Amniotic epithelial cell (primary cell): ENCODE measurements at places on chromosomes 6 and 20.

GRCh38 chr6:11374036-11375010 lies 141.9 kb upstream of the NEDD9 start:
- no peak for DNase-seq

- no peak for DNase-seq
Measured at GRCh38 chr6:92559611-92560010, 859.7 kb downstream of the EPHA7 start.

- no peak for DNase-seq
Measured at GRCh38 chr20:4029505-4030467, 14.4 kb upstream of the RNF24 start.

- DNase-seq = peak; percentile 26
Measured at GRCh38 chr6:5214570-5215052, 46.1 kb downstream of the LYRM4 start.

DNA sequence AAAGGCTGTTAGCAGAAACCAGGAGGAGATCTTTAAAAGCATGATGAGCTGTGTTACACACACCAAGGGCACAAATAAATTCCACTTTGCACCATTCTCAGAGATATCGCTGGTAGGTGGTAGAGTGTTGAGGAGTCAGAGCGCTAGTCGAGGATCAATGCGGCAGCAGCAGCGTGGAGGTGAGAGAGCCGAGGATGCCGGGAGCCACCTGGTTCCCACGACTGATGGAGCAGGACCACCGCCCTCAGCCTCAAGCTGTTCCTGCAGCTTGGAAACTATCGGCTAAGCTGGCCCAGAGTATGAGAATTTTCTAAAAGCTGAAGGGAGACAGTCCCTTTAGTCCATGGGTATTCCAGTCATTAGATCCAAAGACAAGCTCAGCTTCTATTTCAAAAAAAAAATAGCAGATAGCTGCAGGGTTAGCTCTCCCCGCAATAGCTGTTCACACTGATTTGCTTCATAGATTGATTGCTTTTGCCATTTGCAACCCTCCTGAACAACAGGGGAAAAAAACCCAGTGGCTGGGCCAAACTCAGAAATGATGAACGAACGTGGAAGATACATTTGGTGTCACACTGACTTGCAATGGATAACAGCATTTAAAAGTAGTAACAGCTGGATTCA lies 106.2 kb downstream of the LCA5 start:
- DNase-seq = no peak

GRCh38 chr6:156167016-156167624 lies 610.1 kb upstream of the ARID1B start:
- DNase-seq = no peak

GRCh38 chr20:973785-974194 lies 28.3 kb downstream of the RSPO4 start:
- peak; percentile 46 for DNase-seq

- DNase-seq = no peak
Measured at GRCh38 chr6:39057251-39058155, 8.9 kb downstream of the GLP1R start.

GRCh38 chr6:165641672-165642156 lies 21.3 kb downstream of the PDE10A start:
- no peak for DNase-seq

DNA sequence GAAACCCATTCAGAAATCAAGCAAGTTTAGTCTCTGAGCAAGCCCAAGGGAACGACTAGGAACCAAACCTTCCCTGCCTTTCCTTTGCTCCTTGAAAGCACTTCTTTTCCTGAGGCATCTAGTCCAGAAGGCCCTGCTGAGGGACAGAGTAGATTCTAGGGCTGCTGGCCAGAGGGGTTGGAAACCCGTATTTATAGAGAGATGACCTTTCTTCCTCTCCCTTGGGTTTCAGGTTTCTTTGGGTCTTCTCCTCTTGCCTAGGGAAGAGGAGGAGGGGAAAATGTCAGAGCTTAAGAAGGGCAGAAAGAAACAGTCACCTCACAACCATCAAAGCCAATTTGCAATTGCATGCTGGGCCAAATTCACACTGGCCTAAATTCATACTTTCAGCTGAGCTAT lies 5.8 kb downstream of the APOBEC2 start:
- no peak for DNase-seq

DNA sequence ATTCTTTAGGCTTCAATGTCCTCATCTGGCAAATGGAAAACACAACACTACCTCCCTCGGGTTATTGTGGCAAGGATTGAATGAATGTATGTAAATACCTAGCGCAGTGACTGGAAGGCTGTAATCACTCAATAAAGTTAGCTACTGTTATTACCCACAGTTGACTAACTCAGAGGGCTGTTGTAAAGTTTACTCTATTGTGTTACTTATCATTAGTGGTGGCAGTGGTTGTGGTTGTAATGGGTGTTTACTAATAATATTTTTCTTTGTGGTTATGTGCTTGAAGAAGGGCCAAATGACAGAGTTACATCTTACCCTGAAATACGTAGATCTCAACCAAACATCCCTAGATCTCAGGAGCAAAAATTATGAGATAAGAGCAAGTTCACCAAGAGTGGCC lies 42.0 kb upstream of the PXDC1 start:
- peak; percentile 76 for DNase-seq

DNA sequence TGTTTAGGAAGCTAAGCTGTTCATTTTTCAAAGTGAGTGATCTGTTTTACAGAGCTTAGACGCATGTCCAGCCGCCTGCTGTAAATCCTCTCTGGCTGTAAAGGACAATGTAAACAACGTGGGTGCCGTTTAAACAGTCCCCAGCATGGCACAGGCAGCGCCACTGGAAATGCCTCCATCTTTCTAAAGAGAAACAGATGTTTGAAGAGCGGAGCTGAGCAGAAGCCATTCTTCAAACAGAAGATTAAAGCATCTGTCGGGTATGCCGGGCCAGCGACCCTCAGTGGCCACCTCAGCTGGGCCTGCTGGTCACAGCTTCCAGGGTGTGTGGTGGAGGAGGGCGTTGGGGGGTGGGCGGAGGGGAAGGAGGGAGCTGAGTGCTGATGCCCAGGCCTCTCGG lies 138.6 kb downstream of the ERMARD start:
- no peak for DNase-seq

DNA sequence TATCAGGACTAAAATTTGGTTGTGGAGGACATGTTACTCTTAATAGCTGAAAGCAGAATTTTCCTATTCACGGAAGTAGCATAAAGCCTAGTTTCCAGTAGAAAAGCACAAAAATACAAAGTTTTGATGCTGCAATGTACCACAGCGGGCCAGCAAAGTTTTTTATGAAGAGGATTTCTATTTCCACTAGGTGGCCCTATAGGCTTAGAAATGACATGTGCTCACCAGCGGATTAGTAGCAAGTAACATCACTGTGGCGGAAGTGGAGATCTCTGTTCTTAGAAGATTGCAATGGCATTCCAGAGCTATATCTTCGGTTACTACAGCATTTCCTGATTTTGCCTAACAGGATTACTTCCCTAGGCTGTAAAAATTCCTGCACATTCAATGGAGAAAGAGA lies 1219.0 kb upstream of the EYS start:
- DNase-seq = peak; percentile 3

GRCh38 chr6:67653561-67653960 lies 981.5 kb upstream of the ADGRB3 start:
- DNase-seq = no peak

DNA sequence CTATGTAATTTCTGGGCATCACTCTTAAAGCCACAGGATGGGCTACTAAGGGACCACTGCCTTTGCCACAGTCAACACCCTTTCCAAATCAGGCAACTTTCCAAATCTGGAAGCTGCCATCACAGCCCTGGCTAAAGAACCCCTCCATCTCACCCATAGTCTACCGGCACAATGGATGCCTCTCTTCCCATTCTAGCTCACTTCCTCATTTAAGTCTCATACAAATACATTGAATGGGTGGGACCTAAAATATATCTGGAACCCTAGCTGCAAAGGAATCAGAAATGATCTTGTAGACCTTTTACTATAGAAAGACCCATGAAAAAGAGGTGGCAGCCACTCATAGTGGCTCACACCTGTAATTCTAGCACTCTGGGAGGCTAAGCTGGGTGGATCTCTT lies 3.3 kb upstream of the TREML4 start:
- no peak for DNase-seq

DNA sequence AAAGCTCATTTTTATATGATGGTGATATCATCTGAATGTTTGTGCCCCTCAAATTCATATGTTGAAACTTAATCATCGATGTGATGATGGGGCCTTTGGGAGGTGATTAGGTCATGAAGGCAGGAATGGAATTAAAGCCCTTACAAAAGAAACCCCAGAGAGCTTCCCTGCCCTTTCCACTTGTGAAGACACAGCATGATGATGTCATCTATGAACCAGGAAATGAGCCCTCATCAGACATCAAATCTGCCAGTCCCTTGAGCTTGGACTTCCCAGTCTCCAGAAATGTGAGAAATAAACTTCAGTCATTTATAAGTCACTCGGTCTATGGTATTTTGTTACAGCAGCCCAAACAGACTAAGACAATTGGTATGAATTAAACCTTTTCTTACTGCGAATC lies 153.1 kb downstream of the MYB start:
- DNase-seq = peak; percentile 52

GRCh38 chr6:80437221-80437620 lies 330.8 kb downstream of the BCKDHB start:
- peak; percentile 25 for DNase-seq

GRCh38 chr6:163878698-163879097 lies 464.2 kb downstream of the QKI start:
- DNase-seq = no peak

- DNase-seq = peak; percentile 71
Measured at GRCh38 chr6:96811136-96811535, 26.1 kb downstream of the GPR63 start.

DNA sequence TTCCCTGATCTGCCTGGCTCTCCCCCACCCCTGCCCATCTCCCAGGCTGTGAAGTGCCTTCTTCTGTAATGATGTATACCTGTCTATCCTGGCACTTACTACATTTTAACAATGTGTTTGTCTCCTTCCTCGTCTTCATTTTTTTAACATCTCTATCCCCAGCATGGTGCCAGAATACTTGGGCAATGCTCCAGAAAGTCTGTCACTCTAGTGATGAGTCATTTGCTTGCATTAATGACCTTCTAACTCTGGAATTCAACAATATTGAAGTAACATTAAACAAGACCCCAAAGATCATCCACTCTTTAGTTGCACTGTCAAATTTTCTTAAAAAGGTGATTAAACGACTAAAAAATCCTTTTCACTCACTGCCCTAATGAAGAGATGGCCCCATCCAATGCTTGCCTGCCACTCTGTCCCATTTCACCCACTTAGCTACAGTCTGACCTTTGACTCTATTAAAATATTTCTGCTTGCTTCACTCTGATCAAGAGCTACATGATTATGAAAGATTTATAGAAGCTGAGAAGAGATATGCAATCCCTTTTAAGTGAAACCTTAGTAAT lies 7.7 kb upstream of the KLHL31 start:
- peak; percentile 40 for DNase-seq

DNA sequence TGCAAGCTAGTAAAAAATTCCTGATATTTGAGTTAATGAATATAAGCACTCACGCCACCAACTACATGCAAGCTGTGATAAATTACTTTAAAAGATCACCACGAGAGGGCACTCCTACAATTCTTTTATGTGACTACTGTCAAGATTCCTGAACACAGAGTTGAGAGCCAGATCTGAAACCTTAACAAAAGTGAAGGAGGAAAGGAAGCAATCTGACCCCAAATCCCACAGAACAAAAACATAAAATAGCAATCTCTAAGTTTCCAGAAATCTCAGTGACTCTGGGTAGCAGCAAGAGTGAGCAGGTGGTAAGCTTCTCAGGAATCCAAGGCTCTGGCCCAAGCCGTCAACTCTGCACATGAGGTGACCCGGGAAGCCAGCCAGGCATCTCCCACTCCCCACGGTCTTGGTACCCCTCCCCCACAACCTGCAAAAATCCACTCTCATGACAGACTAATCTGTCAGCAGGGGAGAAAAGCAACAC lies 55.1 kb downstream of the STAU1 start:
- DNase-seq = peak; percentile 74

DNA sequence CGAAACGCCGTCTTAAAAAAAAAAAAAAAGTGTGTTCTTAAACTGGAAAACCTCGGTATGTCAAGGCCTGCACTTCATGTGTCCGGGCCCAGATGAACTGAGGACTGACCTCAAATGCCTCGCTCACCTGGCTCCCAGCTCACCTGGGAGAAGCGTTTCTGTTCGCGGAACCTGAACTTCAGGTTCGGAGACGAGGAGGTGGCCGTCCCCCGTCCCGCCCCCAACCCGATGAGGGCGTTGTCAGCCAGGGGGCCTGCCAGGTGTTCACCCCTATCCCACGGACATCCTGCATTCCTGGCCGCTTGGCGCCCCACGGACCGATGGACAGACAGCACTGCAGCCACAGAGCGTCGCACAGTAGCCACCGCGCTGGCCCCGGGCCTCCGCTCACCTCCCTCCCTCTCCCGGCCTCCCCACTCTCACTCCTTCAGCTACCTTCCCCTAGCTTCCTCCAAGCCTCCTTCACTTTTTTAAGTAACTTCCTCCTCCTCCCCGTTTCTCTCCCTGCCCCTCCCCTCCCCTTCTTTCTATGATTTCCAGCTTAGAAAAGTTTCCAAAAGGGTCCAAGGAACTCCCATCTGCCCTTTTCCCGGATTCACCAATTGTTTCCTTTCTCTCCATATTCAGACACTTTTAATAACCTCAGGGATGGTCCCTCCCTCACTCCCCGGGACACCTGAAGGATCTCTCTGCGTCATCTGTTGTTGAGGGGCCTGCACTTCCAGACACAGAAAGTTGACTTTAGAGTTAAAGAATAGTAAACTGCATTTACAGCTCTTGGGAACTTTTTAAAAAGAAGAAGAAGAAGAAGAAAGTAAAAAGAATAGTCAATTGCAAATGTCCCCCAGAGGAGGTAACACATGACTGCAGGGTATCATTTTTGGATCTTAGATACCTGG lies 22.7 kb upstream of the MCM3 start:
- DNase-seq = no peak

DNA sequence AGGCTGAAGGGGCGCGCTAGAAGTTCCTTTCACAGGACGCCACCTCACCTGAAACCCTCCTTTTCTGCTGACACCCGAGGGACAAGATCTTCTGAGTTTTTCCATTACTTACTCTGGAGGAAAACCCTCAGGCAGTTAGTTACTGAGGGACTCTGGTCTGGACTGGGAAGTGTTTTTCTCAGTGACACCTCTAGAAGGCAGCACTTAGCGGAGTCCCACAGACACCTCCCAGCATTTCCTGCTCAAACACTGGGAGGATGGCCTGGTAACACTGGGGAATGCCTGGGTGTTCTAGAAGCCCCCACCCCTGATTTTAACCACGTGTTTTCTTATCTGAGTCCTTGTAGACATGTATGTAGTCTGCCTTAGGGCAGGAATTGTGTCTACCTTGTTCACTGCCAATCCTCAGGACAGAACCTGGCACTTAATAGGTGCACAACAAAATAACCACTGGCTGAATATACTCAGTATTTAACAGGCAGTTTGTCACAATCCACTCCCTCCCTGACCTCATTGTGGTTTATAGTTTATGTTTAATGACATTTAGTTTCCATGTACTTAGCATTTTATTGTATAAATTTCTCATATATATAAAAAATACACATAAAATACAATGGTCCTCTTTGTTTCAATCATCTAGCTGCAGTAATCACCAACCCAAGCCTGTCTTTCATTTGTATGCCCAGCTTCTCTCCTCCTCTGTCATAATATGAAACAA lies 4.8 kb downstream of the GSTA3 start:
- peak; percentile 15 for DNase-seq

GRCh38 chr20:24046888-24047287 lies 58.3 kb upstream of the GGTLC1 start:
- no peak for DNase-seq
